Activated T-cell treated with anti-CD3 and anti-CD28 coated beads, Interleukin-2, amount 50 U/mL, for 4 hours (primary cell): ENCODE measurements at places on chromosomes 12 and 14.

- peak; percentile 41 for DNase-seq
Measured at GRCh38 chr14:90398315-90398839, 1.5 kb downstream of the CALM1 start.

DNA sequence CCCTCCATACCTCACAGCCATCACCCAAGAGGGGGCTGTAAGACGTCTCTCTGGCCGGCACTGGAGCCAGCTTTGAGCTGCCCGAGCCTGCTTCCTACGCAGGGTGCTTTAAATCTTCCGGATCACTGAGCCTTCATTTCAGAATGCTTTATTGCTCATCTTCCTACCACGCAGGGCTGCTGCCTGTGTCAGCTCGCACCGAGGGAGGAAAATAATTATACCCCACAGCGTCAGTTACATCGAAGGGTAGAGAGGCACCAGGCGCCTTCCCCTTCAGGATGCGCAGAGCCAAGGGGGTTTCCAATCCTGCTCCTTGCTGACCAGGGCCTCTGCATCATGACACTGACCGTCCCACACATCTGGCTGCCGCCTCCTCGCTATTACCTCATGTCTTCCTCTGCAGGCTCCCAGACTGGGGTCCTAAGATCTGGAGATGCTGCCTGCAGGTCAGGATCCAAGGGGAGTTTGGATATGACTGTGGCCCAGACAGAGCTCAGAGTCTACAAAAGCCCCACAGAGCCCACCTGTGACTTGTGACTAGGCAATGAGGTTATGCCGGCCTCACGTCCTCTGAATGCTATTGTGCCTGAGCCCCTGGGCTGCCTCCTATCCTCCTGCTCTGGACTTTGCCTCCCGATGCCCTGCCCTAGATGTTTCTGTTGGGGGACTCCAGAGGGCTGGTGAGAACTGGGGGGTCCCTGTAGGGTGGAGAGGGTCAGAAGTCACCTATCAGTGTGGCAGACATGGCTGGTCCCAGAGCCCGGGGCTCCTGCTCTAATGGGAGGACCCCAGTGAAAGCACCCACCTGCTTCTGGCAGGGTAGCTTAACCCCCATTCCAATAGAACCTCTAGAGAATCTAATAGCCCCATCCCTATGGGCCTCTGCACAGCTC, 220.3 kb upstream of the RTL1 start:
- no peak for DNase-seq

DNA sequence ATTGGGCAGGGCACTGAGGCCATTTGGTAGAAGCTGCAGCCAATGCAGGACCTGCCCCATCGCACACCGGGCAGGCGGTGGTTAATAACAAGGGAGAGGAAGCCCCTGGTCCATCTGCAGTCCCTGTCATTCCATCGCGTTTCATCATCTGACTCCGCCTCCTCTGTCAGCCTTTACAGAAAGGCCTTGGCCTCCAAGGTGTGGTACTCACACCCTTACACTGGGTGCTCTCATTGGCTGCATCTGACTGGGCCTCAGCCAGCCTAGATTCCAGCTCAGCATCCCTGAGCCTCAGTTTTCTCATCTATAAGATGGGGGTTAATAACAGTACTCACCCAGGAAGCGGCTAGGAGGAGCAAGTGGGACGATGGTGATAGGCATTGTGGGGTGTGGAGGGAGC, 14.7 kb upstream of the HHIPL1 start:
- no peak for DNase-seq

DNA sequence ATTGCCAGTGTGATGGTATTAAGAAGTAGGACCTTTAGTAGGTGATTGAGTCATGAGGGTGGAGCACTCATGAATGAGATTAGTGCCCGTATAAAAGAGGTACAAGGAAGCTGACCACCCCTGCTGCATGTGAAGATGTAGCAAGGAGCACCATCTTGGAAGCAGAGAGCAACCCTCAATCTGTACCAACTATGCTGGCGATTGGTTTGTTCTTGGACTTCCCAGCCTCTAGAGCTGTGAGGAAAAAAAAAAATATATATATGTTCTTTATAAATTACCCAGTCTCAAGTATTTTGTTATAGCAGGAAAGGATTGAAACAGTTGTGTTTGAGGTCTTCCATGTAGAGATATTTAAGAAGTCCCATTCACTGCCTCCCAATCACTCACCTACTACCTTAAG, 16.9 kb downstream of the METTL25 start:
- DNase-seq: no peak

- DNase-seq: no peak
Measured at GRCh38 chr12:18706798-18707197, 31.0 kb downstream of the PLCZ1 start.

- DNase-seq: no peak
Measured at GRCh38 chr12:13713556-13714410, 267.6 kb downstream of the GRIN2B start.

- no peak for DNase-seq
Measured at GRCh38 chr12:51942056-51942455, 9.4 kb upstream of the ACVR1B start.

DNA sequence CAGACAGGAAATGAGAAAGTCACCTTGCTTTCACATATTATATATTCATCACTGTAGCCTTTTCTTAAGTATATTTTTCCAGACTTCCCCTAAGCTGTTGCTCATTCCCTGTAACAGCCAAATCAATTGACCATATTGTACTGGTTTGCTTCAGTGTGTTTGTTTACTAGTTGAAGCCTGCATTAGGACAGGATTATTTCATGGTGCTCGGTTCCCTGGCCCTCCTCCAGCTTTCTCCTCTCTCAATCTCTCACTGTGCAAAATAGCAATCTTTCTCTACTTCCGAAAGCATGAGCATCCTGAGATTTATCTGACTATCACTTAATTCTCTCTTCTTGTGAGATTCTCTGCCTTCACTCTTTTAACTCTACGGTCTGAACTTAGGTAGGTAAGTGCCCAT, 2.4 kb downstream of the SLC35F4 start:
- no peak for DNase-seq

- DNase-seq: no peak
Measured at GRCh38 chr14:58245562-58245961, 919 bp downstream of the PSMA3 start.

GRCh38 chr14:32330351-32331111, 1.4 kb downstream of the AKAP6 start:
- DNase-seq: no peak
